ENCODE measurements at places on chromosomes 11 and 22.

GRCh38 chr11:86363424-86363823 is 11.3 kb upstream of the CCDC81 start:
- DNase-seq: no peak

DNA sequence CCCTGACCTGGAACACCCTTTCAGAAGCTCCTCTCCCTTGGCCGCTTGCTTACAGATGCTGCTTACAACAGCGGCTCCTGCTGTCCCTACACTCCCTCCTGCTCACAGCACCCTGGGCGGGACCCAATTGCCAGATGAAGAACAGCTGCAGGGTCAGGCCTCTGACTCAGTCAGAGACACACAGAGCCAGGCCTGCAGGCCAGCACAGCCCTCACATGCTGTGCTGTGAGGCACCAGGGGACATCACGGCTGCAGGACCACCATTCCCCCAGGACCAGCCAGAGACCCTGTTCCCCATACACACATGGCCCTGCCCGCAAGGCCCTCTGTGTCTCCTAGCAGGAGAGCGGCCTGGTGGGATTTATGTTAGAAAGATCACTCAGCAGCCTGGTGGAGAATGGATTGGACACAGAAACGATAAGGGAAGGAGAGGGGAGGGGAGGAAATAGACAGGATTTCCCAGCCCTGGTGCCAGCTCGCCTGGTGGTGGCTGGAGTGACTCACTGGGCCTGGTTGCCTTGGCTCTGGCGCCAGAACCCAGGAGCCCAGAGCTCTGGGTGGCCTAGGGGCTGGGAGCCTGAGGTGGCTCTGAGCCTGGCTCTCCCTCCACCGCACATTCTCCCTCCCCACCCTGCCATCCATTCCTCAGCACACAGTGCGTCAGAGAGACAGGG is 6.7 kb downstream of the CAPN5 start:
- no peak for DNase-seq

- DNase-seq: no peak
Measured at GRCh38 chr11:71542879-71543777, 5.1 kb upstream of the KRTAP5-9 start.

DNA sequence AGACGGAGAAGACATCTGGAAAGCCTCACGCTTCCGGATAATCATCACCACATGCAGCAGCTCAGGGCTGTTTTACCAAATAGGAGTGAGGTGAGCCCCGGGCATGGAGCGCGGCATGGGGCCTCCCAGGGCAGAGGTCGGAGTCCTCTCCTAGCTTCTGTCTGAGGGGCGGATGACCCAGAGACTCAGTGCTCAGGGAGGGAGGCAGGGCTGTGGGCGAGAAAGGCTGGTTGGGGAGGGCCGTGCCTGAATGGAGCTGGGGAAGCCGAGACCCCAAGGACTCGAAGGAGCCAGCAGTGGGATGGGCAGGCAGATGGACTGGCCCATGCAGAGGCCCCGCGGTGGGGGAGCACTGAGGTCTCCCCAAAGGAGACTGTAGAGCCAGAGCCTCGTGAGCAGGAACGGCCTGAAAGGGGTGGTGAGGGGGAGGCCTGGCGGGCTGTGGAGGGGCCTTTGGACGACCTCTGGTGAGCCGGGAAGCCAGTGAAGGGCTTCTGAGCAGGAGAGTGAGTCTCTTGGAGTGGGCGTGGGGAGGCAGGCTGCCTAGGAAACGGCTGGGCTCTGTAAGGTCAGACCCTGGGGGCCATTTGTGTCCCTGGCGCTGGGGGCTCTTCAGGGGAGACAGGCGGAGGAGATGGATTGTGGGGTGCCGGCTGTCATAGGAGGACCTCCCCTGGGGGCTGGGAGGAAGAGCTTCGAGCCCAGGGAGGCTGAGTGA is 24.7 kb upstream of the PANX2 start:
- DNase-seq: no peak

DNA sequence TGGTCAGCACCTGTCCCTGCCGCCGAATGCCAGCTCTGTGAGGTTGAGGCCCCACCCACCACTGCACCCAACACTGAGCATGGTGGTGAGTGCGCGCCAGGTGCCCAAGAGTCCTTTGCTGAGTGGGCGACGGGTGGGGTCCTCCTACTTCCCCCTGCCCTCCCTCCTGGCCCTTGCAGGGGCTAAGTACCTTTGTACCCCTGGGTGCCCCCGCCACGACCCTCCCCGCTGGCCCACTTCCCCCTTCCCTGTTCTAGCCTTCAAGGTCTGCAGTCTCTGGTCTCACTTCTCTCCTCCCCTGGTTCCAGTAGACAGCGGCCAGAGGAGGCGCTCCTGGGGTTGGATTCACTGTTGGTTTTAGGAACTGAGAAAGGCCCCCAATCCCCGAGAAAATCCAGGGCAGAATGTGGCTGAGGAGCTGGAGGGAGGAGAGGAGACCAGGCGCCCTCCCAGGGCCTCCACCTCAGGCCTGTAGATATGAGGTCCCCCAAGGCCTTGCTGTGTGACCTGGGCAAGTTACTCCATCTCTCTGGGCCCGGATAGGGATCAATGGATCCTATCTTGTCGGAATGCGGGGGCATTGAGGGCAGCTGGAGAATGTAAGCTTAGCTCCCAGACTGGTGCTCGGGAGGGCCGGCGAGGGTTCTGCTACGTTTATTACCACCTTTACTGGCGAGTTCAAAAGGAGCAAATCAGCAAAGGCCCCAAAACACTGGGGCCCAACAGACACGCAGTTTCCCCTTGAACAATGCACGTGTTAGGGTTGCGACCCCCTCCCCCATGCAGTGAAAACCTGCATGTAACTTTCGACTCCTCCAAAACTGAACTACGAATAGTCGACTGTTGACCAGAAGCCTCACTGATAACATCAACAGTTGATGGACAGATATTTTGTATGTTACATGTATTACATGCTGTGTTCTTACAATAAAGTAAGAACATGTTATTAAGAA is 31.9 kb upstream of the SMIM38 start:
- no peak for DNase-seq

DNA sequence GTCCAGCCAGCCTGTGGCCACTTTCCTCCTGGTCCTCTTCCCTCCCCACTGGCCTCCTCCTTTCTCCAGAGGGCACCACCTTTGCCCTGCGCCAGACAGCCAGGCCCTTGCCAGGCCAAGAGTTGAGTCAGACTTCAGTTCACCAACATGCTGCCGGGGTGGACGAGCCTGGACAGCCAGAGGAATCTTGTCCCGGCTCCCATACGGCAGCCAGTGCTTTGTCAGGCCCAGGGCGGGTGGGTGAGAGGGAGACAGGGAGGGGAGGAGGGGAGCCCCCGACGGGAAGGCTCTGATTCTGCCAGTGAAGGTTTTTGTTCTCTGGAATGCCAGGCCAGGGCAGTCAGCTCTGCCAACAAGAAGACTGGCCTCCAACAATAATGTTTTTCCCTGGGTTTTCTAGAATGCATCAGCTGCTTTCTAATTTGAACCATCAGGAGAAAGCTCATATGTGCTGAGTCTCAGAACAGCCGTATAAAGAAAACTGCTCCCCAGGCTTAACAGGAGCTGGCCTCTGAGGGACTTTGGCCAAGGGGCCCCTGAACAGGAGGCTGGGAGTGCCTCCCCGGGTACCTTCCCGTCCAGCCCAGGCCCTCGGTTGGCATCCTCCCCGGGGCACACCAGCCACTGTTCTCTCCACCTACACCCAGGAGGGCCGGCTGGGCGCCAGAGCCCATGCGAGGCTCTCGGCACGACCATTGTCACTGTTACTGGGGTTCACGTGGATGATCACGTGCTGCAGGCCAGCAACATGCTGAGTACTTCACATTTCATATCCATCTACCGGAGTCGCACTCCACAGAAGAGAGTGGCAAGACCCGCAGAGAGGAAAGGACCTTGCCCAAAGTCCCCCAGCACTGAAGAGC is 28.6 kb downstream of the LIF start:
- no peak for DNase-seq

DNA sequence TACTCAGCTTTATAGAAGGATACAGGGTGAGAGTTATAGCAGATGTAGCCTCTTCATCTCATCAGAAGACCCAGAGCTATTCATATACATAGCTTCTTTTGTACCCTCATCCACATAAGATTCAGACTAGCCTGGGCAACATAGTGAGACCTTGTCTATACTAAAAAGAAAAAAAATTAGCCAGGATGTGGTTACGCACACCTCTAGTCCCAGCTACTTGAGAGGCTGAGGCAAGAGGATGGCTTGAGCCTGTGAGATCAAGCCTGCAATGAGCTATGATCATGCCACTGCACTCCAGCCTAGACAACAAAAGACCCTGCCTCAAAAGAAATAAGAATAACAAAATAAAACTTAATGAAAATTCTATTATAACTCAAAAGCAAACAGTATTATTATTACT is 36.7 kb upstream of the B3GNT6 start:
- DNase-seq: no peak

DNA sequence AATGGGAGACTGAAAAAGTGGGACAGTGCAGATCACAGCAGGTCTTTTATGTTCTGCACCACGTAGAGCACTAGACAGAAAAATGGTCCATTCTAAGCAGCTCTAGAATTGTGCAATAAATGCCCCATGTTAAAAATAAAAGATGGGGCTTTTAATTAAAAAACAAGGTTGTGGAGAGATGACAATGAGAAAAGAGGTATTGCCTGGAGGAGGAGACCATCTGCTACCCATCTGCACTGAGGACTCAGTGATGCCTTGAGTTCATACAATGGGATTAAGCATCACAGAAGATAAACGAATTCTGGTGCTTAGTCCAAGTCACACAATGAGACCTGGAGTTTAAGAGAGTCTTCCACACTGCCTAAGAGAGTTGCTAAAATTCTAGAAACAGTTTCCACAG is 73.6 kb downstream of the PAK1 start:
- no peak for DNase-seq

DNA sequence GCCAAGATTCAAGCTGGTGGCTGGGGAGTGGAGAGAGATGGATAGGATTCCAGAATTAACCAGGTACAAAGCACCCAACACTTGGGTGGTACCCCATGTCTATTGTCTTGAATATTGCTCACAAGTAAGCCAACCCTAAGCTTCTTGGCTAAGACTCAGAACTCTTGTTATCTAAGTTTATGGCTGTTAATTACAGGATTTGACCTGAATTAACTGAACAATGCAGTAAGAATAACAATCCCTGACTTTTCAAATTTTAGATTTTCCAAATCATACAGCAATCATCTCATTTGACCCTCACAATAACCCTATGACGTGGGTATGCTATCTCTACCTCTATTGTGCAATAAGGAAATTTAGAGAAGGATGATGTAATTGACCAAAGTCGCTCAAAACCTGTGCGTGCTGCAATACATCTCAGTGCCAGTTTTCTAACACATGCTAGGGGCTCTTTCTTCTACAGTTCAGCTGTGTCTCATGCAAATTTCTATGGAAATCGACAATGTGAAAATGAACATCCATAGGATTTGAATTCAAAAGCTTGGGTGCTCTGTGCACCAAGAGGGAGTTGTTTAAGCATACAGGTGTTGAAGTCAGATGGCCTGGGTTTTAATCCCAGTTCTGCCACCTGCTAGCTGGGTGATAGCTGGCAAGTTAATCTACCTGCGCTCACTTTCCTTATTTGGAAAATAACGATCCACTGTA is 40.1 kb upstream of the APLNR start:
- DNase-seq: no peak
